Purkinje cell (primary cell): ENCODE measurements at places on chromosomes 13 and 19. TPM values are rescaled to one million over a fixed set of nuclear protein-coding genes. Genes with fewer than 3 reads are reported as not detected.

Gene PCSK4
- polyA plus RNA-seq, result not detected in 2 replicates

Gene COMP
- polyA plus RNA-seq, result not detected in 2 replicates

Gene ATXN8OS
- 15.0 and 25.1 TPM in 2 replicates for polyA plus RNA-seq

Gene ACER1
- polyA plus RNA-seq, result not detected in 2 replicates

Gene TIMM13
- 64.5 and 79.8 TPM in 2 replicates for polyA plus RNA-seq

Gene ZNF491
- 1.4 and 2.3 TPM in 2 replicates for polyA plus RNA-seq

Gene SMARCA4
- polyA plus RNA-seq, result 43.2 and 62.3 TPM in 2 replicates

Gene ZNF525
- 8.0 and 15.0 TPM in 2 replicates for polyA plus RNA-seq

Gene P2RY11
- polyA plus RNA-seq, result not detected in 2 replicates

Gene SGCG
- not detected in 2 replicates for polyA plus RNA-seq
